ENCODE measurements at places on chromosomes 4 and X.
A peak's percentile ranks its signal among the peaks of the same experiment; 100 is the strongest.

DNA sequence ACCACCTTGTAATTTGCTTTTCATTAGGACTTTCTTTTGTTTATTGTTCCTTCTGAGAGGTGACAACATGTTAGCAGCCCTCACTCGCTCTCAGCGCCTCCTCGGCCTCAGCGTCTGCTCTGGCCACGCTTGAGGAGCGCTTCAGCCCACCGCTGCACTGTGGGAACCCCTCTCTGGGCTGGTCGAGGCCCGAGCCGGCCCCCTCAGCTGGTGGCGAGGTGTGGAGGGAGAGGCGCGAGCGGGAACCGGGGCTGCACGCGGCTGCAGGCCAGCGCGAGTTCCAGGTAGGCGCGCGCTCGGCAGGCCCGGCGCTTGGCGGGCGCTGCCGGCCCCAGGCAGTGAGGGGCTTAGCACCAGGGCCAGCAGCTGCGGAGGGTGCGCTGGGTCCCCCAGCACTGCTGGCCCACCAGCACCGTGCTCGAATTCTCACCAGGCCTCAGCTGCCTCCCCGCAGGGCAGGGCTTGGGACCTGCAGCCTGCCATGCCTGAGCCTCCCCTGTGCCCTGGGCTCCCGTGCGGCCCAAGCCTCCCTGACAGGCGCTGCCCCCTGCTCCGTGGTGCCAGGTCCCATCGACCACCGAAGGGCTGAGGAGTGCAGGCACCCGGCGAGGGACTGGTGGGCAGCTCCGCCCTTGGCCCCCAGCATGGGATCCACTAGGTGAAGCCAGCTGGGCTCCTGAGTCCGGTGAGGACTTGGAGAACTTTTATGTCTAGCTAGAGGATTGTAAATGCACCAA lies 9.2 kb upstream of the AP1AR start:
- DNase-seq = no peak

DNA sequence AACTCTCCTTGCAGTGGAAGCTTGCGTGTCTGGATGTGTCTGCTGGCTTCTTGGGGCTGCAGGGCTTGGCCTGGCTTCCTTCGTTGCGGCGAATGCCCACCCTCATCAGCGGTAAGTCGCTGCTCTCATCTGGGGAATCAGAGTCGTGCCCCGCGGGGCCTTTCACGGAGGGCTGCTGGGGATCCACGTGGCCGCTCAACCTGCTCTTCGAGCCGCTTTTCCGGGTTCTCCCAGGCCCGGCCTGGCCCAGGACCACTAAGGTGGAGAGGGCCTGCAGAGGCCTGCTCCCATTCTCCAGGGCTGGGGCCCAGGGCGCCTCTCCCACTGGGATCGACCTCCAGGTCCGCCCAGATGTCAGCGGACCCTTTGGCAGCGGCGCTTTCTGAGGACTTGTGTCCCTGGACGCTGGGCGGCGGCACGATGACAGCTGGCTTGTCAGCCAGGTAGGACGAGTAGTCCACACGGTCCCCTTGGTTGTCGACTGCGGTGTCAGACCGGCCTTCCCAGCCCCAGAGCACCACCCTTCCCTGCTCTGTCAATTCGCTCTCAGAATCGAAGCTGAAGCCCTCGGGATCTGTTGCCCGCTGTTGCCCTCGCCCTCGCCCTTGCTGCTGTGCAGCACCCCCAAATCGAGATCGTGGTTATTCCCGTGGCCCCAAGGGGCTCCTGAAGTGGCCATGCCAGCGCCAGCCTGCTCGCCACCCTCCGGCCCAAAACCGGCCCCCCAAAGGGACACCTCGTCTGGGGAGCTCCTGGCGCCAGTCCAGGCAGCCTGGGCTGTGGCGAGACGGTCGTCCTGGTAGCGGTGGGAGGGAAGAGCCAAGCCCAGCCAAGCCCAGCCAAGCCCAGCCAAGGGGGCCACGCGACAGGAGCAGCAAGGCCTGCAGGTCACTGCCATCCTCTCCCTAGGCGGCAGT lies 37.8 kb upstream of the NHSL2 start:
- DNase-seq = no peak

DNA sequence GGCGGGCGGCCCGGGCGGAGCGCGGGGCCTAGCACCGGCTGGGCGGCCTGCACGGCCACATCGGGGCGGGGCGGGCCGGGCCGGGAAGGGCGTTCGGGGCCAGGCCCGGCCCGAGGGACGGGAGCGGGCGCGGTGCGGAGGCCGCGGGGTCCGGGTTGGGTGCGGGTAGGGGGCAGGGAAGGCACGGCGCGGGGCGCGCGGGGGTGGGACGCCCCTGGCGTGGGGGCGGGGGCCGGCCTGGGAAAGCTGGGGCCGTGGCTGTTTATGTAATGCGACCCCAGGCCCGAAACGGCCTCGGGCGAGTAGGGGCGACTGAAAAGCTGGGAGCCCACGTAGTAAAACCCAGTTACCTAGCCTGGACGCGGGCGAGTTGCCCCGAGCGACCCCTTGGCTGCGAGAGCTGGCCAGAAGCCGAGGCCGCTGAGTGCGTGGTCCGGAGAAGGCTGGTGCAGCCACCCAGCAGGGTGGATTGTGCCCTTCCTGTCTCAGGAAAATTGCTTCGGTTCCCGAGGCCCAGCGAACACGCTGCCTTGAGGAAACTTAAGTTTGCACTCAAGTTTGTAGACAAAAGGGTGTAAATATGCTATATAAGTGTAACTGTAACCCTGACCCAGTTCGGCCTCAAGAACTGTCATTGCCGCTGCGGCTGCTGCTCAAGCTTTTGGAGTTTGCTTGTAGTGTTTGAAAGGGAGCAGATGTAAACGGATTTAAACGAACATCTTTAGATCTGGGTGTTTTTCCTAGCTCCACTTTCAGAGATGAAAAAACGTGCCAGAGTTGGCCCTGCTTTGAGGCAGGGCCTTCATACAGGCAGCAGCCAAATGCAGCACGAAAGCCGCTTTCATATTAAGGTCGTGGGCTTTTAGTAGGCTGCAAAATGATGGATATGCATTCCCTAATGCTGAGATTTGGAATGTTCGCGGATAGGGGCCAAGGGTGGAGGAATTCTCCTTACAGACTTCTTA lies 674 bp downstream of the SEC24B start:
- peak; percentile 29 for DNase-seq

DNA sequence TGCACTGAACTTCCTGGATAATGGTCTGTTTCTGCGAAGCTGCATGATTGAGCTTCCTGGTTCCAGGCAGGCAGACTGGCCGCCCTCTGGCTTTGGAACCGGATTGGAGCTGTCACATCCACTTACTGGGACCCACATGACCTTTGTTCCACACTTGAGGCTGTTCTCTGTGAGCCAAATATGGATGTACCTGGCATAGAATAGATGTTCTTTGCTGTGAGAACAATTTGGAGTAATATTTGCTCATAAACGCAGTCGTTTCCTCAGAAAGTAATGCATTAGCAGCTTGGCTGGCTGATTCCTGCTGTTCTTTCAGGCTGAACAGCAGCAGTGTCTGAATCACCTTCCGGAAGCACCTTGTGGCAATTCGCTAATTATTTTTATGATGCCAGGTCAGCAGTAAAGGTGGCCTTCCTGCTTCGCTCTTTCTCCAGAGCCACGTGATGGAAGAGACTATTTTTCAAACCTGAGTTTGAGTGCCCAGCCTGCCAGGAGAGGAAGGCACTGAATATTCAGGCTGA lies 78.1 kb upstream of the BOD1L1 start:
- DNase-seq = peak; percentile 96

DNA sequence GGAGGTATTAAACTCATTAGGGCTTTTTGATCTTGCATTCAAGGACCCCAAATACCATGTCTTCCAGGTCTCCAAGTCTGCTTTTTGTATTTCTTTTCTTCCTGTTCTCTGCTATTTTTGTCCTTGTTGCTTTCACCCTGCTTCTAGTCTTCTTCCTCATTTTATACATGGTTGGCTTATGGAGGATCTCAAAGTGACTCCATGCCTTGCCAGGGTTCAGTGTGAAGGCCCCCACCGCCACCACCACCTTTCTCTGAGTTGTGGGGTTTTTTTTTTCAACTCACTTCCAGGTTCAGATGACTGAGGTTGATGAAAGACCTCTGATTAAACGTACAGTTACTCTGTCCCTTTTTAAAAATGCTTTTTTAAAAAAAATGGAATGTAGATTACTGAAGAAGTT lies 96.3 kb downstream of the MAML3 start:
- DNase-seq = no peak

GRCh38 chr4:173316060-173316459 lies 18.1 kb downstream of the HMGB2 start:
- DNase-seq = no peak

DNA sequence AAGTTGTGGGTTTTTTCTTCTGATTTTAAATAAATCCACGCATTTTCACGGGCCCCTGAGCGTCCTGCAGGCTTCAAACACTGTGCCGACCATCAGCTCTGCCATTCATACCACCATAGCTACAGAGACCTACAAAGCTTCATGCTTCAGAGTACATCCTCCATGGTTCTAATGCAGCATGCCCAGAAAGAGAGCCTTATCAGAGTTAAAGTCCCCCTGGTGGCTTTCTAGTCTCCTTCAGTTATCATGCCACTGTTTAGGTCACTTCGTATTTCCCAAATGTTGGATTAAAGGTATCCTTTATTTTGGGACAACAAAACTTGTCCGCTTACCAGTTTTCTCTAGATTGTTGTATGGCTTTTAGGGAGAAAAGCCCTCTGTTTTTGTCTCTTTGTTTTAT lies 66.7 kb upstream of the VCX2 start:
- no peak for DNase-seq

- peak; percentile 87 for DNase-seq
Observed at GRCh38 chr4:86592553-86593249, 1.4 kb upstream of the PTPN13 start.

DNA sequence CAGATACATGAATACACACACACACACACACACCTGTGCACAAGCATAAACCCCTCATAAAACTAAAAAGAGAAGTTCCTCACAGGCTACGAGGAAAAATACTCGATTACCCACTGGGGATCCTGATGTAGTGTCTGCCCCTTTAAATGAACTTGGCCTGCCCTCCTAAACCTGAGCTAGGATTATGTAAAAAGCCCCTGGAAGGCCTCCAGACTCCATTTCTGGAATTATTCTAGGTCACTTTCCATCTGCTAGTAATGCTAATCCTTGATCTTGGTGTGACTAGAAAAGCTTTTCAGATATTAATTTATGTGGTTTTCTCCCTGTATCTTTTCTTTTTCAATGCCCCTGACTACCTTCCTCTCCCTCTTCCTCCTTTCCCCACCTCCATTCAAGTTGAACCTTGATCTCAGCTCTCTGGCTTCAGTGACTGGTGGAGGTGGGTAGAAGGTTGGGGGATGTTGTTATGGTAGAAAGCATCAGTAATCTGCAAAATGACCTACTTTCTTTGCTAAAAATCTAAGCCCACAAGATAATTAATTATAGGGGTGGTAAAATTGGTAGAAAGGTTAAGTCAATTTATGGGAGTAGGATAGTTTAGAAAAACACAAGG lies 25.5 kb upstream of the ZNF330 start:
- no peak for DNase-seq

- no peak for DNase-seq
Observed at GRCh38 chr4:110627977-110628662, 5.2 kb upstream of the PITX2 start.

DNA sequence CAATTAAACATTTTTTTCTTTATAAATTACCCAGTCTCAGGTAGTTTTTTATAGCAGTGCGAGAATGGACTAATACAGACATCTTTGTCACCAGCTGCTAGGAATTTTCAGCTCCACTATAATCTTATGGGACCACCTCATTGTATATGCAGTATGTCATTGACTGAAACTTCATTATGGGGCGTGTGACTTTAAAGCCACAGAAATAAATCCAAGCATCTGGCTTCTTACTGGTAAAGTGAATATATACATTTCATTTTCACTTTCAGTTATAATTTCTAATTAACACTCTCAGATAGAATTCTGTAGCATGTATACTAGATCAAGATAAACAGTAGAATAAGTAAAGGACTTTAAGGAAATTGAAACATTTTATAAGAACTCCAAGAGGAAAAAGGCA lies 21.9 kb downstream of the IL15 start:
- DNase-seq = no peak

DNA sequence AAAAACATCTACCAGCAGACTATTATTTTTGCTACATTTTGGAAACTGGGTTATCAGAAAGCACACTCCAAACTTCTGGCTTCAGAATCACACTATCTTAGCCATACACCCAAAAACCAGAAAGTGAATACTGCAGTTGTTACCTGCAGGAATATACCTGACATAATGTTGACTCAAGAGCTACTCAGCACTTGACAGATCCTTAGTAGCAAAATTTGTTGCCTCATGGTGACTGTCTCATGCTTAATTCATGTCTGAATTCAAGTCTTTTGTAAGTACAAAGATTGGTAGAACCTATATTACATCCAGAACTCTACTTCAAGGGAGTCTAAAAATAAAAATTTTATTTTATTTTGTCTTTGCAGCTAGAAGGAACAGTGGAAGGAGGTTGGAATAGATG lies 140.2 kb upstream of the GYPA start:
- no peak for DNase-seq

DNA sequence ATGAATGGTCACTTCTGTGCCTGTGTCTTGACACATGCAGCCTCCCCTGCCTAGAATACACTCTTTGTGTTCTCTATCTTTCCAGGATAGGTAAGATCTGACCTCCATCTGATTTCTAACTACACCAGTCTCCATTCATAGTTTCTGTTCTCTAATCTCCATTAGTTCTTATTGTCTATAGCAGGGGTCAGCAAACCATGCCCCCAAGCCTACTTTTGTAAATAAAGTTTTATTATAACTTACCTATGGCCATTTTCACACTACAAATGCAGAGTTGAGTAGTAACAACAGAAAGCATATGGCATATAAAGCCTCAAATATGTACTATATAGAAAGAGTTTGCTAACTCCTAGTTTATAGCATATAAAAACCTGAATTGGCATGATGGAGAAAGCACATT lies 37.6 kb upstream of the H2AZ1 start:
- DNase-seq = no peak

GRCh38 chr4:159006202-159006601 lies 96.7 kb upstream of the RAPGEF2 start:
- peak; percentile 45 for DNase-seq

DNA sequence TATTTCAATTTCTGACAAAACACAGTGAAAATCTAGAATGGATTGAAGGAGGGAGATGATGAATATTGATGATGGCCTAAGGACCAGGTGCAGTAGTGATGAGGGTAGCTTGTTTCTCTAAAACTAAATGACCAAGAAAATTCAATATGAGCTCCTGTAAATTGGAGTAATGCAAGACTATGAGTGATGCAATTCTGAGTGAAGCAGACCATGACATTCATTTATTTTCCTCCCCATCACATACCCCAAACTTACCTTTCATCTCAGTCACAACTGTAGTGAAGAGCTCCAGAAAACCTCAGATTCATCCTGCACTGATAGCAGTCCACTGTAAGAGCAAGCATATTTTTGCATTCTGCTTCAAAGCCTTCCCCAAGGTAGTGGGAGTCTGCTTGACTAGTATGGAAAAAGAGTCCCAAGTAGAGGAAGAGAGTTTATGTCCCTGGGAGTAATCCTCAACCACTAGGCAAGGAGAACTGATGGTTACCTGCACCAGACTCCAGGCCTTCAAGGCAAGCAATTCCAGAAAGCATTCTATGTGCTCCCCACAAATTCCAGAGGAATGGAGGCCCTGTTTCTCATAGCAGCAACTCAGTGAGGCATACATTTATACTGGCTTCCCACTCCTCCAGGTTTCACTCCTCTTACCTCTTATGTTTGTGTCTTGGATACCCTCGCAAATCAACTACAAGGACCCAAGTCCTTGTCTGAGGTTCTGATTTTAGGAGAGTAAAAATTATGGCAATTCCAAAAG lies 47.2 kb downstream of the CXCL1 start:
- peak; percentile 71 for DNase-seq

Data from kidney tubule cell (primary cell).